Pulmonary artery endothelial cell (primary cell): ENCODE measurements at places on chromosomes 6 and 20. TPM values are rescaled to one million over a fixed set of nuclear protein-coding genes. Genes with fewer than 3 reads are reported as not detected.

- no peak for DNase-seq
These were observed 90.6 kb upstream of the TOP1 start for GRCh38 chr20:40938020-40938419.

MEI4 gene
- not detected in 2 replicates for total RNA-seq

GRCh38 chr6:70398783-70399728 lies 14.3 kb upstream of the FAM135A start:
- DNase-seq, result peak; percentile 13

- DNase-seq, result no peak
These were observed 89.8 kb upstream of the ATXN1 start for GRCh38 chr6:16851044-16851540.

- DNase-seq, result no peak
These were observed 51.3 kb upstream of the FOXC1 start for GRCh38 chr6:1558388-1558787.

DNA sequence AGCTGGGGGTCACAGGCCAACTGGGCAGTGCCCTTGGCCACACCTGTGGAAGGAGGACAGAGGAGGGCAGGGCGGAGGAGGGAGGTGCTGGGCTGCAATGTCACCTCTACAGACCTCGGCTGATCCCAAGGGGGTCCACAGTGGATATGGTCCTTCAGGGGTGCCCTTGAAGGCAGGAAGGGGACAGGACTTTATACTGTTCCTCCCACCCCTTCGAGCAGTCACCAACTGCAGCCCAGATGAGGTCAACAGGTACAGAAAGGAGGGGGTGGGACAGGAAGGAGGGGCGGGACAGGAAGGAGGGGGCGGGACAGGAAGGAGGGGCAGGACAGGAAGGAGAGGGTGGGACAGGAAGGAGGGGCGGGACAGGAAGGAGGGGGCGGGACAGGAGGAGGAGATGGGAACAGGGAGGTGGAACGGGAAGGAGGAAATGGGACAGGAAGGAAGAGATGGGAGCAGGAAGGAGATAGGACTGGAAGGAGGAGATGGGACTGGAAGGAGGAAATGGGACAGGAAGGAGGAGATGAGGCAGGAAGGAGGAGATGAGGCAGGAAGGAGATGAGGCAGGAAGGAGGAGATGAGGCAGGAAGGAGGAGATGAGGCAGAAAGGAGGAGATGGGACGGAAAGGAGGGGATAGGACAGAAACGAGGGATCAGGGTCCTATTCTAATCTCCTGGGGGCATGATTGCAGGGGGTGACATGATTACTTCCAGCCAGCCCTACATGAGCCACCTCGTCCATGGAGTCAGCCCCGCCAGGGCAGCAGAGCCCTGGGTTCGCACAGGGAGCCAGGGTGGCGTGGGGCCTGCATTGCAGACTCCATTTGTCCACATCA lies 19.4 kb upstream of the MRGBP start:
- DNase-seq, result no peak

NOTCH4 gene
- total RNA-seq, result 20.1 and 25.0 TPM in 2 replicates

SLC25A27 gene
- total RNA-seq, result 0.66 and 1.9 TPM in 2 replicates

DNA sequence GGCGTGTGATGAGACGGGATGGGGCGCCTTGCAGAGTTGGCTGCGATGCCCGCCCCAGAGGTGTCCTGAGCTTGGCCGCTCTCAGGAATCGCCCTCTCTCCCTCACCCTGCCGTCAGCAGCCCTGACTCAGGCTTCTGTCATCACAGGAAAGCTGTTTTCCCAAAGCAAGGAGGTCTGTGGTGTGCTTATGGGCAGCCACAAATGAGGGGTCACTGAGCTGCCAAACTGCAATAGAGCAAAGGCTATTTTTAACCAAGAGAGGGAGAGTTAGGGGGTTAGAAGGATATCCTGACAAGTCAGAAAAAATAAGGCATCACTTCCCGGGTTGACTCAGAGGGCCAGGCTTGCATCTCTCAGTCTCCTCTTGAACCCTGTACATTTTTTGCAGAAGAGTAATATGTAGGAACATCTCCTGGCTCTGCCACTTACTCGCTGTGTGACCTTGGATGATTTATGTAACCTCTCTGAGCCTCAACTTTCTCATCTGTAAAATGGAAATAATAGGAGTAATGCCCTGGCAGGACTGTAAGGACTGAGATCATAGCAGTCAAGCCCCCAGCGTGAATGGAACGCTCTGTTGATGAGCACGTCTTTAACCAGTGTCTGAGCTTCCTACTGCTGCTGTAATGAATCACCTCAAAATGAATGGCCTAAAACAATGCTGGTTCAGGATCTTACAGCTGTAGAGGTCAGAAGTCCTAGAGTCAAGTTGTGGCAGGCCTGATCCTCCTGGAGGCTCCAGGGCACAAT lies 181.9 kb downstream of the NFATC2 start:
- peak; percentile 96 for DNase-seq

CDH26 gene
- 0.07 and 0.14 TPM in 2 replicates for total RNA-seq

OPN5 gene
- not detected in 2 replicates for total RNA-seq

DNA sequence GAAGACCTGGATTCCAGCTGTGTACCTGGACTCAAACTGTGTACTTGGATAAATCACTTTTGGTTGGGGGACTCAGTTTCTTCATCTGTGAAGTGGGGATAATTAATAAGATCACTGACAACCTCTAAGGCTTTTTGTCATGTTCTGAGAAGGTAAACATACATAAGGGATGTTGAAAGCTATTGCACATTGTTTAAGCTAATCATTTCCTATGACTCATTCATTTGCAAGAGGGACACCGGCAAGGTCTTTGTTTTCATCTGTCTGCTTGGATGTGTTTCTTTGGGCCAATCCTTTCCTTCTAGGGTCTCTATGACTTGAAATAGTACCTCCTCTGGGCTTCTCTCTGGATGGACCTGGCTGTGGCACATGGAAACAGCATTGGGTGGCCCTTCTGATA lies 6.8 kb downstream of the PROKR2 start:
- DNase-seq, result no peak

- no peak for DNase-seq
These were observed 42.1 kb upstream of the TMEM30A start for GRCh38 chr6:75326557-75327258.

DNA sequence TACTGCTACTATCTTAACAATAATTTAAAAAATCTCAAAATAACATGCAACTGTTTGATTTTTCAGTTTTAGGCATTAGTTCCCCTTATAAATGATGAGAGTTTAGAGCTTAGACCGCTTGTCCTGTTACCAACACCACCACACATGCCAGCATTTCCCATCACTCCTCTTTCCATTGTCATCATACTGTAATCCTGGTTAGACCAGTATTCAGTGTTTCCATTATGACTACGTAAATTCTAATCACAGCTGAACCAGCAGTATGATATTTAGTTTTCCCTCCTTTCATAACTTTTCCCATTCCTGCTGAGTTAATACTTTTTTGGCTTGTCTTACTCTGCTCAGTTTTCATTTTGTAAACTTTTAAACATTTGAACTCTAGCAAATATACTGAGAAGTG lies 12.2 kb upstream of the TBC1D20 start:
- no peak for DNase-seq

SLC17A3 gene
- not detected in 2 replicates for total RNA-seq

- no peak for DNase-seq
These were observed 721.3 kb downstream of the EYS start for GRCh38 chr6:64985726-64986125.

TMEM74B gene
- total RNA-seq, result 0.07 TPM in 1 of 2 replicates, not detected in the other

- peak; percentile 10 for DNase-seq
These were observed 33.7 kb downstream of the SLC9A8 start for GRCh38 chr20:49846206-49846807.

DNA sequence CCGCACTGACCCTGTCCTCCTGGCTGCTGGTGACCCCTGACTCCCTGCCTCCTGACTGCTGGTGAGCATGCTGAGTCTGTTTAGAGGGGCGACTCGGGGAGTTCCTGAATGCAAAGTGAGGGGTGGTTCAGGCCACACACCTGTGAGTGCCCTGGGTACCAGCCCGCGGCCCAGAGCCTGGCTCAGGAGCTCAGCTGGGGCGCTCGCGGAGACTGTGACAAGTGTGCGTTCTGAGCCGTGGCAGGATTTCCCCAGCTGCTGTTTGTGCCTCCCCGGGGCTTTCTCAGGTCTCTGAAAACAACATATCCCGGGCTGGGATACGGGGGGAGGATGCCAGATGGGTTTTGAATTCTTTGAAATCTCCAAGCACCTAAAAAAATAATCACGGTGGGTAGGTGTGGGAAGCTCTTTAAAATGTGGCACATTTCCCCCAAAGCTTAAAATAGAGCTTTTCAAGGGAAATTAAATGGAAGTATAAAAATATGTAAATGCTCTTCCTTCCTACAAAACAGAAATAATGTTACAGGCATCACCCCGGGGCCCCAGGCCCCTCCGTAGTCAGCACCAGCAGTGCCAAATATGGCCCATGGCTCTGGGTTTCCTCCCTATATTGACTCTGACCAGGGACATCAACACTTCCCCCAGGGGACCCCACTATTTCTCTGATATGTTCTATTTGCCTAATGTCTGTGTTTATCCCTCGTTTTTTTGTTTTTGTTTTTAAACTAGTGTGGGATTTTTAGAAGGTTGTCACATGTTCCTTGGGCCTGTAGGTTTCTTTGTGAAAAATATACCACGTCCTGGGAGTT lies 49.9 kb upstream of the TAGAP start:
- DNase-seq, result no peak

GRCh38 chr20:41424011-41424410 lies 57.4 kb upstream of the EMILIN3 start:
- no peak for DNase-seq
